Type B pancreatic cell (in vitro differentiated cells): ENCODE measurements at places on chromosomes 5 and 9. TPM values are rescaled to one million over a fixed set of nuclear protein-coding genes. Genes with fewer than 3 reads are reported as not detected.

Gene OGN
- total RNA-seq, result 2.8 TPM in 1 of 2 replicates, not detected in the other

Gene IFNA21
- not detected in 2 replicates for total RNA-seq

Gene ADAMTSL2
- total RNA-seq, result 0.57 and 0.65 TPM in 2 replicates

Gene SLC36A2
- not detected in 2 replicates for total RNA-seq

Gene NEUROG1
- total RNA-seq, result 3.7 TPM in 1 of 2 replicates, not detected in the other

Gene MOB3B
- 15.4 and 27.5 TPM in 2 replicates for total RNA-seq

Gene IL13
- total RNA-seq, result not detected in 2 replicates

Gene KDM4C
- 16.5 and 25.4 TPM in 2 replicates for total RNA-seq

Gene ELP1
- total RNA-seq, result 42.5 and 45.8 TPM in 2 replicates

Gene PCDHB12
- total RNA-seq, result 1.4 and 2.3 TPM in 2 replicates

Gene SEMA6A
- 74.0 and 84.2 TPM in 2 replicates for total RNA-seq

Gene PCDHA4
- total RNA-seq, result 10.7 and 17.7 TPM in 2 replicates

Gene MAMDC4
- 18.4 and 29.1 TPM in 2 replicates for total RNA-seq

Gene PCDHB4
- 1.3 and 2.7 TPM in 2 replicates for total RNA-seq

Gene IL3
- not detected in 2 replicates for total RNA-seq

Gene COMMD10
- 21.8 and 28.6 TPM in 2 replicates for total RNA-seq

Gene HRH2
- 1.8 and 2.9 TPM in 2 replicates for total RNA-seq

Gene FBP2
- total RNA-seq, result not detected in 2 replicates

Gene MAP1B
- total RNA-seq, result 66.2 and 124 TPM in 2 replicates

Gene SLF1
- 6.5 and 17.5 TPM in 2 replicates for total RNA-seq

Gene ESM1
- total RNA-seq, result 0.17 and 0.29 TPM in 2 replicates

Gene GARIN3
- total RNA-seq, result not detected in 2 replicates

Gene ADRA1B
- 2.9 and 9.9 TPM in 2 replicates for total RNA-seq

Gene CARD9
- 2.0 and 2.6 TPM in 2 replicates for total RNA-seq

Gene GPR21
- 0.46 and 1.1 TPM in 2 replicates for total RNA-seq

Gene IL5
- not detected in 2 replicates for total RNA-seq

Gene IFNA13
- not detected in 2 replicates for total RNA-seq

Gene CEP120
- 16.4 and 26.9 TPM in 2 replicates for total RNA-seq

Gene CDH9
- 0.68 TPM in 1 of 2 replicates, not detected in the other for total RNA-seq

Gene SGCD
- 4.0 and 8.8 TPM in 2 replicates for total RNA-seq

Gene SLC34A1
- 0.12 and 0.22 TPM in 2 replicates for total RNA-seq

Gene ZNF658
- 6.3 and 9.7 TPM in 2 replicates for total RNA-seq

Gene SLC46A2
- total RNA-seq, result 0.14 TPM in 1 of 2 replicates, not detected in the other

Gene HAPLN1
- 3.1 and 5.5 TPM in 2 replicates for total RNA-seq

Gene CSF1R
- 1.6 and 4.0 TPM in 2 replicates for total RNA-seq

Gene FGF10
- 1.5 and 9.8 TPM in 2 replicates for total RNA-seq

Gene FCN2
- total RNA-seq, result not detected in 2 replicates

Gene ARHGEF39
- total RNA-seq, result 7.1 and 14.2 TPM in 2 replicates

Gene KIF27
- 9.3 and 13.3 TPM in 2 replicates for total RNA-seq
